SHP77 (cell line): ENCODE measurements at places on chromosomes 3 and 15.
A peak's percentile ranks its signal among the peaks of the same experiment; 100 is the strongest.

- DNase-seq, result peak; percentile 26
Measured at GRCh38 chr3:52022323-52023100, 26.8 kb upstream of the RPL29 start.

- no peak for DNase-seq
Measured at GRCh38 chr3:52092891-52093290, 36.5 kb upstream of the DUSP7 start.

DNA sequence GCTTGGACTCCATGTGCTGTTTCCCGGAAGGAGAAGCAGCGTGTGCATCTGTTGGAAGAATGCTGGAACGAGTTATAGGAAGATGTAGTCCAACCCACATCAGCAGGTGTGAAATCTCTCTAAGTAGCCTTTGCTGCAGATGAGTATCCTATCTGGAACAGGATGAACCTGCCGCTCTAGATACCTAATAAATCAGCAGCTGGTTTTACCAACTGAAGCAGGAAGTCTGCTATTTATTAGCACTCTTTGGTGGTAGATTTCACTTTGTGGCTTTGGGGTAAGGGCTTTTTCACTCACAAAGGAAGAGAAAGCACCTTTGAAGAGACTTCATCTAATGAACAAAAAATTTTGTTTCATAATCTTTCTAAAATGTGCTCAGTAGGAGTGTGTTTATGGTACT is 66.4 kb downstream of the DCUN1D1 start:
- no peak for DNase-seq

- DNase-seq, result no peak
Measured at GRCh38 chr3:59107856-59108815, 58.3 kb upstream of the CFAP20DC start.

DNA sequence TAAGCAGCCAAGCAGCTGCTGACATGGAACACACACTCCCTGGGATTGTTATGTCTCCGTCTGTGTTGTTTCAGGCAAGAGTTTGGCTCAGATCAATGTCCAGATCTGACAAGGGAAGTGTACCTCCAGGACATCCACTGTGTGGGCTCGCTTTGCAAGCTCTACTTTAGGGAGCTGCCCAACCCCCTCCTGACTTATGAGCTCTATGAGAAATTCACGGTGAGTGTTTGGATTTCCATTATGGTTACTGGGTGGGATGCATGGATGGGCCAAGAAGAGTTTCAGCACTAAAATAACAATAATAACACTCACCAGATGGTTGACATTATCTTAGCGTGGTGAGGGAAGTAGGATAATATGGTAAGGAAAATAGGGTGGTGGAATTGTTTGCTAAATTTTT is 74.1 kb downstream of the ARHGAP31 start:
- no peak for DNase-seq

DNA sequence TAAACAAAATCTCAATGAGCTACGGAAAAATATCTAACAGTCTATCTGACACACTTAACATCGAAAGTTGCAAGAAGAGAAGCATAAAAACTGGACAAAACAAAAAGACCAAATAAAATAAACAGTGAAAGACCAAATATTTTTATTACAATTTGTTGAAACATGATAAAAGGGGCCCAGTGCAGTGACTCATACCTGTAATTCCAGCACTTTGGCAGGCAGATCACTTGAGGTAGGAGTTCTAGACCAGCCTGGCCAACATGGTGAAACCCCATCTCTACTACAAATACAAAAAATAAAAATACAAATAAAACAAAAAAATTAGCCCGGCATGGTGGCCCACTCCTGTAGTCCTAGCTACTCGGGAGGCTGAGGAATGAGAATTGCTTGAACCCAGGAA is 914.0 kb upstream of the ALCAM start:
- no peak for DNase-seq

DNA sequence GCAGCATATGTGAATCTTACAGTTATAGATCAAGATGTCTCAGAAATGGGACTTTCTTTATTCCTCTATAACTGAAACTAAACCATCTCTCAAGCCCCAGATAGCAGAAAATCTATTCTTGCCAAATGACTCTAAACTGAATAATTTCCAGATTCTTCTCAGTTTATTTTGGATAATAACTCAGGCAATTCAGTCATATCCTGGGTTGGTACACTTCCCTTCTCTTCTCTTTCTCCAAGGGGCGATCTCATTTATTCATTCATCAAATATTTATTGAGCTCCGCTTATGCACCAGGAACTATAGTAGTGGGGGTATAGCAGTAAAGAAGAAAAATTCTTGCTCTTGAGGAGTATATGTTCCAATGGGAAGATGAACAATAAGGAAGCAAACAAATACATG is 13.5 kb upstream of the PCOLCE2 start:
- DNase-seq, result no peak

DNA sequence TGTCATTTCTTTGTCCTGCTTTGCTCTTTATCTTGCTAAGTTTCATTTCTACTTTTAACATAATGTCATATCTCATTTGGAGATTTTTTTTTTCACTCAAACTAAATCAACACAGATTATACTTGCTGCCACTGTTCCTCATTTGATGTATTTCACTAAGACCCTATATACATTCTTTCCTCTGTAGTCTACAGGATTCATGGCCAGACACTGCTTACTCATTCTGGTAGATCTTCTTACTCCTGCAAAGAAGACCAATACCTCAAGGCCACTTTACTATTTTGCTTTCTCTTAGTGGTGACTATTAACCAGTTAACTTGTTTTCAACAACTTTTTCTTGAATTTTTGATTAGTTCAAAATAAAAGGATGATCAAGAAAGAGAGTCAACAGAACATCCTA is 26.6 kb downstream of the SLC24A5 start:
- no peak for DNase-seq

DNA sequence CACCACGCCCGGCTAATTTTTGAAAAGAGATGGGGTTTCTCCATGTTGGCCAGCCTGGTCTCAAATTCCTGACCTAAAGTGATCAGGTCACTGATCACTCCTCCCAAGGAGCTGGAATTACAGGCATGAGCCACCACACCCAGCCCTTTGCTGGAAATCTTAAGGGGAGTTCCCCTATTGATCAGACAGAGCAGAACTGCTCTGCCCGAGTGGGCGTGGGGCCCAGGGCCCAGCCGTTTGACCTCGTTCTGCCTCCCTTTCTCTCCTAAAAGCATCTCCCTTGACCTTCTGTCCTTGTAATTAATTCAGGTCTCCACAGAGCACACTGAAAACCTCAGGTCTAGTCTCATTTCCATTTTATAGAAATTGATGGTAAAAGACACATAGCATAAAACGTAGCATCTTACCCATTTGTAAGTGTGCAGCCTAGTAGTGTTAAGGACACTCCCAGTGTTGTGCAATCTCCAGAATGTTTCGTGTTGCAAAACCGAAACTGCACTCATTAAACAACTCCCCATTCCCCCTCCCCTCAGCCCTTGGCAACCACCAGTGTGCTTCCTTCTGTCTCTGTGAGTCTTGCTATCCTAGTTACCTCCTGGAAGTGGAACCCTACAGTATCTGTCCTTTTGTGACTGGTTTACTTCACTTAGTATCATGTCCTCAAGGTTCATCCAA is 89.3 kb downstream of the SLCO3A1 start:
- DNase-seq, result no peak

DNA sequence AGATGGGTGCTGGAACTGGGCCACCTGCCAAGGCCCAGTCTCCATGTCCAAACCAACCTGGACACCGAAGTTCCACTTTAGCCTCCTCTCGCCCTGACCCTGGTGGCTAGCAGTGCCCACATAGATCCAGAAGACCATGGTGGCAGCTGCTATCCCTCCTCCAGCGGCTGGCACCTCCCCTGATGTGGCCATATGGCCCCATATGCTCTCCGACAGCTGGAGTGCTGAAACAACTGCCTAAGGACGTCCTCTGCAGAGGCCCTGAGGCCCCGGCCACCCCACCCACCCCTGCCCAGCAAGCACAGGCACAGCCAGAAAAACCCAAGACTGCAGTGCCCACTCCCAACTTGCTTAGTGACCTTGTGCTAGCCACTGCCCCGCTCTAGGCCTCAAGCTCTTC is 182.3 kb upstream of the LINGO1 start:
- no peak for DNase-seq

DNA sequence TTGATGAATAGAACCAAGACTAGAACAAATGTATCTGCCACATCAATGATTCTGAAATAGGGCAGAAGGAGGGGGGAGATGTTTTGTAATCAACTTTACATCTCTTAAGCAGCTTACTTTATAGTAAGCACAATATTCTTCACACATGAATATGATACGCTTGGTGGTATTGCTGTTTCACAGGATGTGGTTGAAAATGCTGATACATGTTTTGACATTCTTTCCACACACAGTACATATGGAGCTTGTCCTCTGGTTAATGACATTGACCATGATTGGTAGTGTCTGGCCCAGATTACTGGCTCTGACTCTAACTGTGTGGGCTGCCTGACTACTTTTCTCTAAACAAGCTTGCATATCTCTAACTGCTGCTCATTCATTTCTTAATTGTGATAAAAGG is 168.9 kb downstream of the KLHL25 start:
- no peak for DNase-seq

- DNase-seq, result no peak
Measured at GRCh38 chr3:194009019-194009418, 126.9 kb upstream of the HES1 start.

DNA sequence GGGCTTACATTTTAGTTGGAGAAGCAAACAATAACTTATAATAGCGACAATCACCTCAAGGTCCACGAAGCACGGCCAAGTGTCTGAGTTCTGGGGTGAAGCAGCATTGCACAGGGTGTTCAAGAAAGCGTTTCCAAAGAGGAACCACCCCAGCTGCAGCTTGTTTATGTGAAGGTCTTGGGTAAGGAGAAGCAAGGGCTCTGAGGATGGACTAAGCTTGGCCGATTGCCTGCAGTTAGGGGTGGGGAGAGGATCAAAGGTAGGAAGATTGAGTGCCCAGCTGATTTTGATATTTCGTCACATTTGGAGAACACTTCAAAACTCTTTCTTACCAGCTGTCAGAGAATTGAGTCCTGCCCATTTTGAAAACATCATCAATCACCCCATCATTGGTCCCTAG is 321.6 kb upstream of the DNAJC19 start:
- DNase-seq, result no peak

GRCh38 chr3:144102421-144102820 is 130.8 kb downstream of the DIPK2A start:
- DNase-seq, result no peak

DNA sequence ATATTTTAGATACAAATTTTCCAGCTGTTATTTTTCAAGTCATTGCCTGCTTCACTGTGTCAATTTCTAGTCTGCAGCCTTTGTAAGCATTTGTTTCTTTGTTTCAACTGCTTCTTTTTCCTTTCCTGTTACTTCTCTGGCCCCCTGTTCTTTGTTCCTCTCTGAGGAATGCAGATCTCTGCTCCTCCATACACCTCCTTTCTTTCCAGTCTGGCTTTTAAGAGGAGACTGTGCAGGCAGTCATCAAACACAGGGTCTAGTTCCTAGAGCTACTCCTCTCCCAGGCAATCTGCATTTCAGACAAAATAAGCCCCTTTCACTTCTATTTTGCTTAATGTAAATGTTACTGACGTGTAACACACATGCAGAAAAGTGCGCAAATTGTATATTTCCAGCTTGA is 502.9 kb downstream of the PDCD6IP start:
- DNase-seq, result no peak

- DNase-seq, result no peak
Measured at GRCh38 chr3:162992741-162993140, 1496.1 kb downstream of the OTOL1 start.

DNA sequence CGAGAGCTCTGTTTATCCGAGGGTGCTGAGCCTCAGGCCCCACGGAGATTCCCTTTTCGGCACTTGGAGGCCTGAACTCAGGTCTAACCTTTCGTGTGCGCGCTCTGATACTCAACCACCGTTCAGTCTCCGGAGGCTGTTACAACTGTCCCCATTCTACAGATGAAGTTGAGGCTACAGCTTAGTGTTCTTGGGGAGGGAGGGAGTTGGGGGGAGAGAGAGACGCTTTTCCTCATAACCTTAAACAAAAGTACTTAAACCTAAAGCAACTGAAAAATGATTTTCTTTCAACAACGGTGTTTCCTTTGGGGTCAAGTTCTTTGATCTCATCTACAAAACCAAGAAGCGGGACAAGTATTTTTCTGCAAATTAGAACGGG is 952 bp upstream of the CHST2 start:
- no peak for DNase-seq
